ENCODE measurements at places on chromosomes 16 and 17.

DNA sequence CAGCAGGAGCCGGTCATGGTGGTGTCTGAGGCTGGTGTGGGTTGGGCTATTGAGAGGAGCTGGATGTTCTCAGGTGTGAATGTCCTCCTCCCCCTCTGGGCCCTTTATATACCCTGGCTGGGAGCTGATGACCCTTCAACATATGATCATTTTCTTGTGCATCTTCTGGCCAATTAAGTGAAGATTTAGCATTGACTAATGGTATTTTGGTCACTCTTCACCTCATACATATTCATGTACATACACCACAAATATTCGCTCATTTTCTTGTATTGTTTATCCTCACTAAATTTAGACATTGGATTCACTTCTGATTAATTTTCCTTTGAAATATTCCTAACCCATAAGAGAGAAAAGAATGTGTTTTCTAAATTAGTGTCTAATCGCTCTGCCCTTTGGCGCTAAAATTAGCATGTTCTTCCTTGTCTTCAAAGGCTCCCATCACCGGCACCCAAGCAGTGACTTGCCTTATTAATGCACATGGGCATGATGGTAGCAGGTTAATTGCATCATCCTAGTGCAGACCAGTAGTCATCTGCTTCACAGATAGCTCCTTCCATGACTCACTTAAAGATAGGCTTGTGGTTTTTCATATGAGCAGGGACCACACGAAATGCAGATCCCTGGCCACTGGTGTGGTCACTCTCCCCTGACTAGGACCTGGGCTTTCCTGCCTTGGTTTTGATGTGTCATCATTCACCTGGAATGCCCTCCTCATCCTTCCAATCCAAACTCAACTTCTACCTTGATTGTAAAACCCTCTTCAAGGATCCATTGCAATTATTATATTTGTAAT, at the start of gene KRTAP2-4:
Gene KRTAP2-4 (minus strand): TSS at position 51 of the 796 bp plus-strand sequence. CDS start 34 bp downstream, at position 17.
- no peak for DNase-seq

- DNase-seq = no peak
Measured at GRCh38 chr16:85754413-85754812, 3.5 kb upstream of the C16orf74 start.

GRCh38 chr17:50129728-50130558, at the start of gene SAMD14:
Gene SAMD14, minus strand, starts transcription at chr17:50130160. Its CDS starts 5,201 bp downstream, at chr17:50124959.
- DNase-seq = peak; percentile 47

- DNase-seq = no peak
Measured at GRCh38 chr16:534135-534534, 6.6 kb downstream of the CAPN15 start.

GRCh38 chr16:74521691-74522090, 85.2 kb downstream of the GLG1 start:
- no peak for DNase-seq
